Stimulated activated CD4-positive, alpha-beta T cell treated with anti-CD3 and anti-CD28 coated beads, TNF-alpha, amount 100 ng/mL, for 4 hours (primary cell): ENCODE measurements at places on chromosomes 16 and 17.

DNA sequence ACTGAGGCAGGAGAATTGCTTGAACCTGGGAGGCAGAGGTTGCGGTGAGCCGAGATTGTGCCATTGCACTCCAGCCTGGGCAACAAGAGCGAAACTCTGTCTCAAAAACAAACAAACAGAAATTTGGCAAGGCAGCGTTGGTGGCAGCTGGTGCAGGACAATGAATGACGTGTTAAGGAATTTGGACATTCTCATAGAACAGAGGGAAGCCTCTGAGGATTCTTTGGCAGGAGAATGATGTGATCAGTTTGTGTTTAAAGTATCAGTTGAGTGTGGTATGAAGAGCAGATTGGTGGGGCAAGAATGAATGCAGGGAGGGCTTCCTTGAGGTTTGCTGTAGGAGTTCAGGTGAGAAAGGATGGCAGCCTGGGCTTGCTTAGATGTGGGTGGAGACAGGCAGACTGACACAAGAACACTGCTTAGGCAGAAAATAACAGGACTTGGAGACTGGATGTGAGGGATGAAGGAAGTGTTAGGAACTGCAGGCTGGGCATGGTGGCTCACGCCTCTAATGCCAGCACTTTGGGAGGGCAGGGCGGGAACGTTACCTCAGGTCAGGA, 4.8 kb downstream of the CYB5D2 start:
- no peak for DNase-seq

- no peak for DNase-seq
Measured at GRCh38 chr16:10929853-10930754, 12.2 kb downstream of the DEXI start.

GRCh38 chr17:72730077-72730476, 362.4 kb downstream of the SLC39A11 start:
- DNase-seq = no peak

- DNase-seq = no peak
Measured at GRCh38 chr17:81925860-81926450, 1.6 kb downstream of the MAFG start.

DNA sequence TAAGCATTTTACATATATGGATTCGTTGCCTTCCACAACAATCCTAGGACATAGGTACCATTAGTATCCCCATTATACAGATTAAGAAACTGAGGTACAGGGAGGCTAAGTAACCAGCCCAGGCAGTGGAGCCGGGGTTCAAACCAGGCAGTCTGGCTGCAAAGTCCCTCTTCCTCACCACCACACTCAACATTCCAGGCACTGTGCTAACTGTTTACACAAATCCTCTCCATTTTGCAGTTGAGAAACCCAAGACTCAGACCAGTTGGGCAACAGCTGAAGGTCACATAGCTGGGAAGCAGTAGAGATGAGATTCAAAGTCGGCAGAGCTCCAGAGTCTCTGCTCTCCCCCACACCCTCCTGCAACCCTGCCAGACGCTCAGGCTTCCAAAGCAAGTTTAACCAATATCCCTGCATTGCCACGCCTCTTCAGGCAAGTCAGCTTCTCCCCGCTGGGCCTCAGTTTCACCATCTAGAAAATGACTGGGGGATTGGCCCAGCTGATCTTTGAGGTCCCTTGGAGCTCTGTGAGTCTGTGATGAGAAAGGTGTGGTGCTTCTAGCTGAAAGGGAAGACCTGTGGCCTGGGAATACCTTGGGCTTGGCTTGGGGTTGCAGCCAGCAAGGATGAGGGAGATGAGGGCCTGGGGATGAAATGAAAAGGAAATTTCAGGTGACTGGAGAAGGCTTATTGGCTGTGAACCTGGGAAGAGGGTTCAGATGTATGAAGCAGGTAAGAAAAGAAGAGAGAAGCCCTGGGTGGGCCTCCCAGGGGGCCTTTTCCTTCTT, 14.0 kb downstream of the CCR7 start:
- no peak for DNase-seq

DNA sequence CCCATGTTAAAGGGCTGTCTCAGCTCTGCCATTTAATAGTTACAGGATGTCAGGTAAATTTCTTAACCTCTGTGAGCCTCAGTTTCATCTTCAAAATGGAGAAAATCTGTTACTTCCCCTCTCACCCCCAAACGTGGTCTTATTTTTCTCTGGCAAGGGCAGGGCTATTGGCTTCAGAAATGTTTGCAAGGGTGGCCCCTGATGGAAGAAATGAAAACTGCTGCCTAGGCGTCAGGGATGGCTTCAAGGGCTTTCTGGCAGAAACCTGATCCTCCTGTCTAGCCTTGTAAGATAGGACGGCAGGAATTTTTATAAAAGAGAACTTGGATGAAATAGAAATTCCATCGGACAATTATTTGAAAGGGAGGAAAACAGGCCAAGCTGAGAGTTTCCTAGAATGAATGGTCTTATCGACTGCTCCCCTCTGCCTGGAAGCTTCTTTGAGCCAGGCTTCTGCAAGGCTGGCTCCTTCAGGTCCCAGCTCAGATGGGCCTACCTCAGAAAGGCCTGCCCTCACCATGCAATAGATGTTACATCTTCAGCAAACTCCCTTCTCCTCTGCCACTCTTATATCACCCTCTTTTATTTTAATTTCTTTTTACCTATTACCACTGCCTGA, 43.0 kb upstream of the TANGO6 start:
- no peak for DNase-seq

GRCh38 chr17:27596566-27597187, 34.3 kb upstream of the LGALS9 start:
- DNase-seq = no peak

GRCh38 chr17:8131844-8132441, 8.0 kb upstream of the HES7 start:
- DNase-seq = no peak

DNA sequence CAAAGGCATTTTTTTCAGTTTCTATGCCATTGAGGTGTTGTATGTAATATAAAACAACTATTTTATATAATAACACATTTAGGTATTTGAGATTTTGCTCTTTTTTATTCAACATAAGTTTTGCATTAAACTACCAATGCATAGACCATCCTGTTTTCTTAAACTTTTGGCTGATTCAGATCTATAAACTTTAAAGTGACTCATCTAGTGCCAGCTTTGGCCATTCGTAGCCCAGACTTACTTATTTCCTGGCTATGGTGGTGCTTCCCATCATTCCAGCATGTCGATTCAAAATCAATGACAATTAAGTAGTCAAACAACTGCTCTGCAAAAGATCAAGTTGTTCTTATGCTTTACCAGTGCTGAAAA, 3.1 kb downstream of the ERI2 start:
- DNase-seq = no peak

DNA sequence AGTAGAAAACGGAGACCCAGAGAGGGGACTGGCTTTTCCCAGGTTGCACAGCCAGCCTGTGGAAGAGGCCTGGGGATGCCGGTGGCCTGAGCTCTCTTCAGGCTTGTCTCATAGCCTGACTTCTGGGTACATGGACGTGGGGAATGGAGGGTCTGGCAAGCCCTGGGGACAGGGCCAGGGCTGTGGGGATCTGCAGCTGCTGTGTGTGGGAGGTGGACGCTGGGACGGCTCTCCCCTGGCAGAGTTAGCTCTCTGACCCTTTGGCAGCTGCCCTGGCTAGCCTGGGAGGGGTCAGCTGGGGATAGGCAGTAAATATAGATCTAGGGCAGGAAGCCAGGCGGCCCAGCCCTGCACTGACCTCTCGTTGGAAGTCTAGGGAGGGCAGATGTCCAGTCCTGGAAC, 20.5 kb downstream of the SLC4A1 start:
- no peak for DNase-seq

GRCh38 chr17:59296190-59296589, 35.3 kb upstream of the YPEL2 start:
- no peak for DNase-seq

DNA sequence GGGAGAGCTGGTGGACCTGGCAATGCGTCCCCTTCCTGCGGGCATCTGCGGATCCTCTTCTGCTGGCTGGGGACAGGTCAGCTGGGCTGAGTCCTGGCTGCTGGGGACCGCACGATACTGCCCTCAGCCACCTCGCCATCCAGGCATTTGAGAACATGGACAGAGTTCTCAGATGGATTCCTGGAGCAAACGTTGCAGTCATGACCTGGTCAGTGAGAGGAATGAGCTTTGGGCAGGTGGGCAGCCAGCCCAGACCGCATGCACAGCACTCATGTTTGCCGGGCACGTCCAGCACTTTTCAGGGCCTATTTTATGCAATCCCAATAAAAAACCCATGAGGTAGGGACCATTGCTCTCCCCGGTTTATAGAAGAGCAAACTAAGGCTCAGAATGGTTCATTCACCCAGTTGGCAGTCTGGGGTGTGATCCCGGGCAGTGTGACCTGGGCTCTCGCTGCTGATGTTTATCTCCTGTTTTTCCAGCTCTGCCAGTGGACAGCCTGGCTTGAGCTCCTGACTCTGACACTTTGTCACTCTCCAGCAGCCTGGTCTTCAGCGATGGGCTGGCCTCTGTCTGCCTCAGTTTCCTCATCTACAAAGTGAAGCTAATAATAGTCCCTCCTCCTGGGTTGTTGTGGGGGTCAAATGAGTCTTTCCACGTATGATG, 294.7 kb downstream of the IRF8 start:
- no peak for DNase-seq

GRCh38 chr17:17738901-17739300, 57.6 kb downstream of the RAI1 start:
- DNase-seq = no peak

DNA sequence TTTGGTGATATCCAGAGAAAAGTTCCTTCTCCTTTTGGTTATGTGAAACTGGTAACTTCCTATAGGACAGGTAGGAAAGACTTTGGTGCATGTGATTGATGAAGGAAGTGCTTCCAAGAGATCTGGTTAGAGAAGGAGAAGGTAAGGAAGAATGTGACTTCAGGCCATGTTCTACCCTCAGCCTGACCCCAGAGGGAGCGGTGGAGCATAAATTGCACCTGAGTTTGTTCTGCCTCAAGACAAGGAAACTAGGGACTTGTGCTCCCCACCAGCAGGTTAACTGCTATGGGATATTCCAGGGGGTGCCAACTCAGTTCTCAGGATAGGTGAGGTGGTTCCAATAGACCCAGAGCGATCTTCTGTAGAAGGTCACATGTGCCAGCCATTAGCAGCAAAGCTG, 299.3 kb upstream of the XYLT1 start:
- DNase-seq = no peak

DNA sequence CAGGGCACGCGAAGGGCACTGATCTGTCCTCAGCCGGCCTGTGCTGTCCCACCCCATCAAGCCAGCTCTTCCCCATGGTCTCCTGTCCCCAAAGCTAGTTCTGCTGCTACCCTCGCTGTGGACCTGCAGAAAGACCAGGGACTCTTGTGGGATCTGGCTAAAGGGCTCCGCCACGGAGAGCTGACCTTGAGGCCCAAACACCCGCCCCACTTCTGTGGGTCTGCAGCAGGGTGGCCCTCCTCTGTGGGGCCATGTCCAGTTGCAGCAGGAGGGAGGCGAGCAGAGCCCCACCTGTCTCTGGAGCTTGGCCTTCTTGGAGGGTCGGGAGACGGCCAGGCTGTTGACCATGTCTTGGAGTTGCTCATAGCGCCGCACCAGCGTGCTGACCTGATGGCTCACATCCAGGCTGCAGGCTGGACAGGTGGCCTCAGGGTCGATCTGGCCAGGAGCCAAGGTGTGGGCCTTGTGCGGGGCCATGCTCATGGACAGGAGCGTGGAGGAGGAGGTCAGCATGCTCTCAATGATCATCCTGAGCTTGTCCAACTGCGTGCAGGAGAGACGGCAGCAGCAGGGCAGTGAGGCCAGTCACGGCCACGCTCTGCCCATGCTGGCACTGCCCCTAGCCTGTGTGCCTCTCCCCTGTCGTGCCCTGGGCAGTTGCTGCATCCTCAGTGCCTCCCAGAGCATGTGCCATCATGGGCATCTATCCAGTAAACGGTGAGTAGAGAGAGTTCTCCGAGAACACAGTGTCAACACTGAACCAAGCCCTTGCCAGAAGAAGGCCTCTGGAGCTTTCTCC, 16.6 kb downstream of the UBALD2 start:
- no peak for DNase-seq

DNA sequence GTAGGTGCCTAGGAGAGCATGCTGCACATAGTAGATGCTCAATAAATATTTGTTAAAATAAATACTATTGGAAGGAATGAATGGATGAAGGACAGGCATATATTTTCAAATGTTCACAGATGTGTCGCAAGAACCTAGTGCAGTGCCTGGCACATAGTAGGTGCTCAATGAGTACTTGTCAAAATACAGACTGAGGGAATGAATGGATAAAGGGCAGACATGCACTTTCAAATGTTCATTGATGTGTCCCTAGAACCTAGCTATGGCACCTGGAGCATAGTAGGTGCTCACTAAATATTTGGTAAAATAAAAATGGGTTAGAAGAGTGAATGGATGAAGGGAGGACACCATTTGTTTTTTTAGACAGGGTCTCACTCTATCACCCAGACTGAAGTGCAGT, 26.1 kb downstream of the XYLT1 start:
- DNase-seq = no peak

DNA sequence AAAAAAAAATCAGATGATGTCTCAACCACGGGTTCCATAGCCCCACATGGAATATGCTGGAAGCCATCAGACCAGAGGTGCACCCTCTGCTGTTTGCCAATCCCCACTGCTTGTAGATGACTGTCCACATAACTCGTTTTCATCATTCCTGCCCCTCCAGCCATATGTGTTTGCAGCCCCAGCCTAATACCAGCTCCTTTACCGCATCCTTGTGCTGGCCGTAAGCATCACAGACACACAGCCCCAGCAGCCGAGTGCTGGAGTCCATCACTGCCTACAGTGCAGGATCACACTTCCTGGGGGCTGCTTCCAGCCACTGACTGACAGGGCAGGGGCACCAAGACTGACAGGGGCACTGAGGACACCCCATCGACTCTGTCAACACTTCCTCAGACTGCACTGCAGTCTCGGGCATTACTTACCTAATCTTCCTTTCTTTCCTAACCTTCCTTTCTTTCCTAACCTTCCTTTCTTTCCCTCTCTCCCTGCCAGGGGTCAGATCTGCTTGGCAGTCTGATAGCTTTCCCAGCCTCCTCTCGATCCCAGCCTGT, 5.0 kb downstream of the RCVRN start:
- DNase-seq = no peak

- no peak for DNase-seq
Measured at GRCh38 chr17:7655541-7655840, 4.8 kb downstream of the ATP1B2 start.
